Cortex of kidney (tissue), 1 donor: ENCODE measurements at places on chromosomes 4 and X.

DNA sequence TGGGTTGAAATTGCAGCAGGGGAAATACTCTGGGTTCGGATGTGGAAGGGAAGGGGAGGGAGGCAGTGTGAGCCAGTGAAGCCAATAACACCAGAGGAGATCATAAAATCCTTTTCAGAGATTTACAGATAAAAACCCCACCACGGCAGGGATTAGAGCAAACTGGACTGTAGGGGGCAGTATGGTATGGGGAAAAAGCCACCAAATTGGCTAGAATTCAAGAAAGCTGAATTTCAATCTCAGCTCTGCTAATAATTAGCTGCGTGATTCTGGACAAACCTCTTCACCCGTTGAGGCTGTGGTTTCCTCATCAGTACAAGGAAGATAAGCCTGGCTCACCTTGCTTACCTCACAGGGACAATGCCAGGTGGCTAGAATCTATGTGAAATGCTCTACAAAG, 108.1 kb downstream of the ATG4A start:
- no peak for DNase-seq

GRCh38 chr4:68288393-68288740, 42.9 kb upstream of the TMPRSS11B start:
- DNase-seq = no peak

DNA sequence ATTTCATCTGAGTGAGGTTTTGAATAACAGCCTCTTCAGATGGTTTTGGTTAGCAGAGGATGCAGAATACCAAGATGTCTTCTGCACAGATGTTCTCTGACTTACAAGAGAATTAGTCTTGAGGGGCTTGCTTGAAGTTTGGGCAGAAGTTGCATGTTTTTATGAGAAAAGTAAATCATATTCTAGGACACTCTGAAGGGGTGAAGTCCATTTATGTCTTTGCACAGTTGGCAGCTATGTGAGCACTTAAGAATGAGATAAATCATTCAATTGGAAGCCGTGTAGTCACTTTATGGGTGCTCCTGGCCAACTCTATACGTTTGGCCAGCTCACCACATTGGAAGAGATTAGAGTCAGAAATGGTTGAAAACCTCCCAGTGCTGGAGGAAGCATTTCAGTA, 252.7 kb upstream of the KCNIP4 start:
- no peak for DNase-seq

DNA sequence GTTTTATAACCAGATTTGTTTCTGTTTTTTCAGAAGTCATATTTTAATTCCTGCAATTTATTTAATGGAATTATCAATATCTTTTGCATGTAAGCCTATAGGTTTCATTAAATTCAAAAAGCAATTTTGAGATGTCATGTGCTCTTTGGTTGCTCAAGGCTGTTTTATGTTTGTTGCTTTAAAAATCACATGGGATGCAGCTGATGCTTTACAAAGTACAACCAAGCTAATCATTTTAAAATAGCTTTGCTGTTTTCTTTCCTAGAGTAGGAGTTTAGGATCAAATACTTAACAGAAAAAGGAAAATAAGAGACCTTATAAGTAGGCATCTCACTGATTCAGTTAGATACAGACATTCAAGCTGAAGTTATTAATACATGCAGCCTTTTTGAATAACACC, 11.3 kb downstream of the CPEB2 start:
- no peak for DNase-seq

GRCh38 chr4:122665161-122665929, 44.5 kb upstream of the IL21 start:
- no peak for DNase-seq

DNA sequence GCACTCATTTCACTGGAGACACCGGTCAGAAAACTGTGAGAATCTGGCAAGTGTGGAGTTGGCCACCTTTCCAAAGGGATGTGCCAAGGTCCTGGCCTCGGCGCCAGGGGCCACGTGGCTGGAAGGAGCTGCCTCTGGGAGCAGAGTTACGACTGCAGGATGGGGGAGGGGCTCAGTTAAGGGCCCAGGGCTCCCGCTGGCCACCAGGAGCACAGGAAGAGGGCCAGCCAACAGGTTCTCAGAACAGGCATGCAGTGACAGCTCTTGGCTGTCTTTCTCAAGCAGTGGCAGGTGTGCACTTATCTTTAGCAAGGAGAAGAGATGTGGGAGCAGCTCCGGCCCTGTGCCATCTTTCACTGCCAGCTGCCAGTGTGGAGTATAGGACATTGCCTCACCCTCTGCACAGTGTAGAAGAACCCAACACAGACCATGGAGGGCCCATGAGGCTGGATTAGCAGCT, 115.9 kb upstream of the RBPJ start:
- no peak for DNase-seq

- no peak for DNase-seq
Observed at GRCh38 chrX:1784773-1785172, 169.9 kb downstream of the ASMT start.

DNA sequence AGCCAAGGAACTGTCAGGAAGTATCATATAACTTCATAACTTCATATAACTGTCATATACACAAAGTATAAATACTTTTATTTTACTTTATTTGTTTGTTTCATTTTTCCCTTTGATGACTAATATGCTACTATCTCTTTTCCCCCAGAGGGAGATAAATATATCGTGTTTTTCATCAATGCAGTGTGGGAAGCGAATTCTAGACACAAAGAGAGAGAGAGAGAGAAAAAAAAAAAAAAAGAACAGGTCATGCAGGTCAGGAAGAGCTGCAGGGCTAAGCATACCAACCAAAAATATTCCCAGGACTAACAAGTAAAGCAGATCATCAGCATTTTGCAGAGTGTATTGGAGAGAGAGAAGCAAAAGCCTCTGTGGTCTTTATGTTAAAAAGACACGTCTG, 1849.2 kb downstream of the STIM2 start:
- DNase-seq = no peak

- DNase-seq = no peak
Observed at GRCh38 chr4:138595171-138595570, 353.0 kb upstream of the SLC7A11 start.
